ENCODE measurements at places on chromosomes 6 and 20.
A peak's percentile ranks its signal among the peaks of the same experiment; 100 is the strongest.

- DNase-seq, result no peak
Observed at GRCh38 chr20:41769592-41770018, 151.4 kb upstream of the CHD6 start.

DNA sequence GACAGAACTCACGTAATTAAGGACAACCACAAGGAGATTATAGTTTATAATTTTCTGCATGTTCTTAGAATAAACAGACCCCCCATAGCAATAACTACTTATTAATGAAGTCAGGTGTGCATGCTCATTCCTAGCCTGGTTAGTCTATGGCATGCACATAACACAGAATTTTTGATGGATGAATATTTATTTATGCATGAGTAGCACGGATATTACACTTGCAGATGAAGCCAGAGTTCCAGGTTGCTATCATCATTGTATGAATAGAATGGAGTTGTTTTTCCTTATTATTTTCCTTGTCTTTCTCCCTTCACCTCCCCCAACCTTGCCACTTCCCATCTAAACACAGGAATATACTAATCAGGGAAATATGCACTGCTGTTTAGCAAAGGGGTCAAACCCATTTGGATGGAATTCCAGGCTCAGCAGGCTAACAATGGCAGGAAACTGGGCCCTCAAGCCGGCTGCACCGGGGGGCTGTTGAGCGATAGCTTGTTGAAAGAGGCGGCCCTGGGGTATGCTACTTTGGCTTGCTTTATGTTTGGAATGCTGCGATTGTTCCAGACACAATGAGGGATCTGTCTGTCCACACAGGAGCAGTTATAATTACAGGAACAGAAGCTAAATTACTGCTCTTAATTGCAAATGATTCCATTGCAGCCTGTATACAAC is 112.6 kb downstream of the TMEM170B start:
- DNase-seq, result no peak

- peak; percentile 8 for DNase-seq
Observed at GRCh38 chr6:84422380-84422968, 195.0 kb upstream of the CEP162 start.

DNA sequence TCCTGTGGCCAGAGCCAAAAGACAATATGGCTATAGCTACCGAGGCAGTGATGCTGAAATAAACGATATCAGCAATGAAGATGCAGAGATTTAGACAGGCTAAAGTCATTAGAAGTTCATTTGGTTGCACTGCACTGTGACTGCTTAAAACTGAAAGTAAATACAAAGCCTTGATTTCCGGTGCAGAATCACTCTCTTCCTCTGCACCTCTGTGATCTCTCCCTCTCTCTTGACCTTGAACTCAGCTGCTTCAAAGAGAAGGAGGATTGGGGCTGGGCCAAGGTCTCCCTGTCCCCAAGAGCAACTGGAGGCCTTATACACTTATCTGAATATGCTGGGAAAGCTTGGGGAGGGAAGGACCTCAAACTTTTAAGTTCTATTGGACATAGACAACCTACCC is 34.6 kb upstream of the SPACA1 start:
- no peak for DNase-seq

DNA sequence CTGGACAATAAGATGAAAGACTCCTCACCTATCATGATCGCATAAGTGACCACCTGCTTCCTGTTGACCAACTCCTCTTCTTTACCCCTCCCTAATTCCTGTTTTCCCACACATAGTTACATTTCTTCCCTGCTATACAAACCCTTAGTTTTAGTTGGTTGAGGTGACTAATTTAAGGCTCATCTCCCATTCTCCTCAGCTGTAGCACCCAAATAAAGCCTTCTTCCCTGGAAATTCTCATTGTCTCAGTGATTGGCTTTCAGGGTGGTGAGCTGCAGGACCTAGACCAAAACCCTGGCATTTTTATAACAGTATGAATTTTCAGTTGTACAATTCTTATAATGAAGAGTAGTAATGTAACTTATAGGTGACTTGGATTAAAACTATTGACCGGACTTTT is 2.1 kb downstream of the FKBP1C start:
- no peak for DNase-seq

- DNase-seq, result no peak
Observed at GRCh38 chr6:102488729-102489128, 1095.2 kb downstream of the GRIK2 start.

GRCh38 chr6:136846046-136846445 is 23.7 kb downstream of the PEX7 start:
- peak; percentile 49 for DNase-seq

GRCh38 chr20:63979229-63979556 is 249 bp downstream of the SAMD10 start:
- DNase-seq, result no peak

GRCh38 chr20:48785256-48785655 is 42.5 kb downstream of the PREX1 start:
- DNase-seq, result no peak

DNA sequence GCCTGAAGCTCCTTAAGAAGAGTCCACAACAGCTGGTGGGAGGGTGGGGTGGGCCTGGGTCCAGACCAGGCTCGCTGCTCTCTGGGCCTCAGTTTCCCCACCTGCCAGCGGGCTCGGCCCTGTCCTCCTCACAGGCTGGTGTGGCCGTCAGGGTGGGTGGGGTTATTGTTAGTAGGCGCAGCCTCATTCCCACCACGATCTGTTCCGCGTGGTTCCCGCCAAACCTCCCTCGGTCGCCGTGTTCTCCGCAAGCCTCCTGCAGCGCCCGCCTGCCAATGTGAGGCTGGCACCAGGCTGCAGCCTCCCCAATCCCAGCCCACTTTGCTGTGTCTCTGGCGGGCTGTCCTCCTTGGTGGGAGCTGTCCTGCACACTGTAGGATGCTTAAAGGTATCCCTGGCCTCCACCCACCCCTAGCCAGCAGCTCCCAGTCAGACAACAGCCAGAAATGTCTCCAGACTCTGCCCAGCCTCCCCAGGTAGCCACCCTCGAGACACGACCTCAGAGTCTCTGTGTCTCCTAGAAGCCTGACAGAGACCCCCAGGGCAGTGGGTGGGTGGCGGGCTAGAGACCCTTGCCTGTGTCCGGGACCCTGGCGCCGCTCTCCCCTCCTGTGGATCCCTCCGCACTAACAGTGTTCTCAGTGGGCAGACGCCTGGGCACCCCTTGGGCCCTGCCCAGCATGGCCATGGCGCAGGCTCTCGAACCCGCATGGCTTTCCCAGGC is 15.3 kb downstream of the SLC17A9 start:
- no peak for DNase-seq

DNA sequence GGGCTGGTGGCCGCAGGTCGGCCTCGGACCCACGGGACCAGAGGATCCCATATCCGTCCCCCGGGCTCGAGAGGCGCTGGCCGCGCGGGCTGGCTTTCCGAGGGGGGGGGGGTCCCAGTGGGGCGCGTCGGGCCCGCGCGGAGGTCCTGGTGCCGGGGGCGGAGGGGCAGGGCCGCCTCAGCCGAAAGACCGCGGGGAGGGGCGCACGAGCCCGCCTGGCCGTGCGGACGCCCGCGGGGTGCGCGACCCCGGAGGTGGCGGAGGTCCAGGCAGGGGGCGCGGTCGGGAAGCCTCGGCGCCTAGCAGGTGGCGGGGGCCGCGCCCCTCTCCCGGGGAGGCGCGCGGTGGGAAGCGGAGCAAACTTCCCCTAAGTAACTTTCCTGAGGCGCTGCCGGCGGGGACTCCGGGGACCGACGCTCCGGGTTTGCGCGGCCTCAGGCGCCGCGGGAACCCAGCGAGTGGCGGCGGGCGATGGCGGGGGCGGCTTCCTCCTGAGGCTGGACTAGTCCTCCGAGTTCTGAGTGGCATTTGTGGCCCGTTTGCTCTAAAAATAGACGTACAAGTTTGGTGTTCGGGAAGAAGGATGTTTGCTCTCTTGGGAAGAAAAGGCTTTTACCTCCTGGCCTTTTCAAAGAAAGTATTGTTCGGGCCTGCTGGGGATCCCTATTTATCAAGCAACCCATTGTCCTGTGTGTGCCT is 26.5 kb upstream of the BTBD3 start:
- DNase-seq, result peak; percentile 64

- no peak for DNase-seq
Observed at GRCh38 chr20:1741309-1742048, 83.9 kb upstream of the SIRPG start.

DNA sequence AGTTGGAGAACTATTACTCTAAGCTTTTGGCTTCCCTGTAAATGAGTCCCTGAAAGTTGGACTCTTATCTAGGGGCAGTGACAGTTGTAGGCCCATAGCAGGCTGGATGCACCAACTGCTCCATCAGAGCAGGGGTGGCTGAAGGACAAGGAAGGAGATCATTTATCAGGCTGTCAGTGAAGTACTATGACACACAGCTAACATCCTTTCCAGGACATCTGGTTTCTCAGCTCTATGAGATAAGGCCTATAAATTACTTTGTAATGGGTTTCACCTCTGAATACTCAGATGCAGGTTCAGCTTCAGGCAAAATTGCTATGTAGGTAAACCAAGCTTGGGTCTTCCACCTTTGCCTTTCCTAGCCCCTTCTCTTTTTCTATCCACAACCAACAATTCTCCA is 468.5 kb downstream of the KIF16B start:
- no peak for DNase-seq

DNA sequence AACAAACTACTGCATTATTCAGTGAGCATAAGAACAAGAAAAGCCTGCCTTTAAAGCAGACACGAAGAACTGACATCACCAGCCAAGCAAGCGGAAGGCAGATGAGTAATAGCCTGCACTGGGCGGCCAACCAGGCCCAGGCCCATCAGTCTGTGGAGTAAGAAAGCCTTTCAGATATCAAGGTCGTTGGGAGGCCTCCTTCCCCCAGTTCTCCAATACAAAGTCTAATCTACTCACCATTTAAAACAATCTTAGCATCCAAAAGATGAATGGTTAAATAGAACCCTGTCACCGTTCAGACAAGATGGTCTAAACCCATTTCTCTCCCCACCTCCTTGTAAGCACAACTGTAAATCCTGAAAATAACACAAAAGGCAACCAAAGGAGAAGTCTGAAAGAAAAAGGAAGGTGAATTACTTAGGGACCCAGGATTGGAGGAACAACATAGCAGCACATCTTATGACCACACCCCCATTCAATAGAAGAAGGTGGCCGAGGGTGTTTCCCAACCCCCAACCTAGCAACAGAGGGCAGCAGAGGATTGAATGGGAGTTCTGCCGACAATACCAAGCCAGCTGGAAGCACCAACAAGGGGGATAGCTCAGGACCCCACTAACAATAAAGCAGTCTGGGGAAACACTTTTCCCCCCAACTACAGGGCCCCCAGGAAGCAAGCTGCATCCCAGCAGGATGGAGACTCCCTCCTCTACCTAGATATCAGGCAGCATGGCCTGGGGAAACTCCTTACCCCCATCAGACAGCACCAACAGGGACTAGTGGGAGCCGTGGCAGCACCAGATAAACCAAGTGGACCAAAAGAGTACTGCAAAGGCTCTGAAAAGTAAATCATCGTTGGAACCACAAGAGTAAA is 67.9 kb downstream of the ZHX3 start:
- DNase-seq, result peak; percentile 37

- DNase-seq, result no peak
Observed at GRCh38 chr6:100891079-100891478, 9.9 kb upstream of the ASCC3 start.

DNA sequence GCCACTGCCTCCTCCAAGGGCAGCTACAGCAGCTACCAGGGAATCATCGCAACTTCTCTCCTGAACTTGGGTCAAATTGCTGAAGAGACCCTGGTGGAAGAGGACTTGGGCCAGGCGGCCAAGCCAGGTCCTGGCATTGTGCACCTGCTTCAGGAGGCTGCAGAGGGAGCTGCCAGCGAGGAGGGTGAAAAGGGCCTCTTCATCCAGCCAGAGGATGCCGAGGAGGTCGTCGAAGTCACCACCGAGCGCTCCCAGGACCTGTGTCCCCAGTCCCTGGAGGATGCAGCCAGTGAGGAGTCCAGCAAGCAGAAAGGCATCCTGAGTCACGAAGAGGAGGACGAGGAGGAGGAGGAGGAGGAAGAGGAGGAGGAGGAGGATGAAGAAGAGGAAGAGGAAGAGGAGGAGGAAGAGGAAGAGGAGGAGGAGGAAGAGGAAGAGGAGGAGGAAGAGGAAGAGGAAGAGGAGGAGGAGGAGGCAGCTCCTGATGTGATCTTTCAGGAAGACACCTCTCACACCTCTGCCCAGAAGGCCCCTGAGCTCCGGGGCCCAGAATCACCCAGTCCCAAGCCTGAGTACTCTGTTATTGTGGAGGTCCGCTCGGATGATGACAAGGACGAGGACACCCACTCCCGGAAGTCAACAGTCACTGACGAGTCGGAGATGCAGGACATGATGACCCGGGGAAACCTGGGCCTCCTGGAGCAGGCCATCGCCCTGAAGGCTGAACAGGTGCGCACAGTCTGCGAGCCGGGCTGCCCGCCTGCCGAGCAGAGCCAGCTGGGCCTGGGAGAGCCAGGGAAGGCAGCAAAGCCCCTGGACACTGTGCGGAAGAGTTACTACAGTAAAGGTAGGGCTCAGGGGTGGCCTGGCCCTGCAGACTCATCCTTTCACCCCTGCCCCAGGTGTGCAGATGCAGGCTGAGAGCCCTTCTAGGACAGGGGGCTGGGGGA is 43.7 kb downstream of the MYT1 start:
- DNase-seq, result no peak

DNA sequence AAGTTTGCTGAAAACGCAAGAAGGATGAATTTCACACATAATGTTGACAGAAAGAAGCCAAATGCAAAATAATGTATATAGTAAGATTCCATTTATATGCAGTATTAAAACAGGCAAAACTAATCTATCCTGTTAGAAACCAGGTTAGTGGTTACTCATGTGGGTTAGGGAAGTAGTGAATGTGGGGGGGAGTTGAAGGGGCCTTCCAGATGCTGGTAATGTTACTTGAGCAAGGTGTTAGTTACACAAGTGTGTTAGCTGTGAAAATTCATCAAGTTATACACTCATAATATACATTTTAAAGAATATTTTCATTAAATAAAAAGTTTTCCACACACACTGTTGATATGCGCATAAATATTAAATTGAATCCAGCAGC is 29.8 kb downstream of the USP45 start:
- no peak for DNase-seq

DNA sequence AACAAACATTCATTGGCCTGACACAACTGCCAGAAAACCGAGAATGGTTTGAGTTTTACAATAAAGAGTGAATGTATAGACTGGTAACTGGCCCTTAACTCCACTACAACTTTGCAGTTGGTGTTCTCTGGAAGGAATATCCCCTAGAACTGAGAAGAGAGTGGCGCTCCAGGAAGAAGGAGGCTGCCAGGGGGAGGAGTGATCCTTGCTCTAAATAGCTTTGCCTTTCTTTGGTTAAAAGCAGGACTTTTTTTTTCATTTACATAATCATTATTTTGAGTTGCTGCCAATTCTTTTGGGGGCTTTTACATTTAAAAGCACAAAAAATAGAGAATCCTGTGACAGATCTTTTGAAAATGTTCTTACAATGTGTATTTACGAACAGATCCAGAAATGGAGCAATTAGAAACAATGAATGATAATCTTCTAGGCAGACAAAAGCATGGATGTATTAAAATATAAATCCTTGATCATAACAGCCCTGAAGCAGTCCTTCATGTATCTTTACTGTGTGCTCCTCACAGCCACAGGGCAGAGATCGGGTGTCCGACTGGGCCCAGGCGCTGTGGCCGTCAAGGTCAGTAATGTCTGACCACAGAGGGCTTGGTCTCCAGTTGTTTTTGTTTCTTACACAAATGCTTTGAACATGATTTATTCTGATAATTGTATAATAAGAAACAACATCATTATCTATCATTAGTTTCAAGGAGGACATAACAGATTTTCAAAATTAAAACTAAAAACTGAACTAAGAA is 612.2 kb downstream of the HDGFL1 start:
- no peak for DNase-seq

Measured in SW480 (cell line).